ENCODE measurements at places on chromosomes 6 and 20. TPM values are rescaled to one million over a fixed set of nuclear protein-coding genes. Genes with fewer than 3 reads are reported as not detected.

POU5F1 gene
- total RNA-seq = 9.8 TPM

CFAP206 gene
- total RNA-seq = not detected

GPR6 gene
- not detected for total RNA-seq

OLIG3 gene
- not detected for total RNA-seq

GRCh38 chr6:137893181-137893580, 26.1 kb downstream of the TNFAIP3 start:
- no peak for DNase-seq

GRCh38 chr6:130307752-130308361, 58.0 kb upstream of the TMEM200A start:
- DNase-seq = no peak

DNA sequence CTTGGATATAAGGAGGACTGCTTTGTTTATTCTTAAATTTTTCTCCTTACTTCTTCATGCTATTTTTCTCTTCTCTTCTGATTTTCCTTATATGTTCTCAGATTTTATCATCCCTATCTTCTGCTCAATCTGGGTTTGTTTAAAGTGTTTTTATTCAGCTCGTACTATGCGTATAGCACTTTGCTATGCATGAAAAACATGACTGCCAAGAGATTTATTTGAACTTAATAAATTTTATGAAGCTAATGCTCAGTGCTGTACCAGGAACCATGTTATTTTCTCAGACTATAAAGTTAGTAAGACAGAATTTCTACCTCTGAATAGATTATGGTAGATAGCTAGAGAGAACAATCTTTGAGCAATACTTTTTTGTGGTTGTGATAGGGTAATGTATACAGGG, 305.9 kb downstream of the LAMA2 start:
- no peak for DNase-seq

GRCh38 chr6:37109714-37110499, 60.0 kb upstream of the PIM1 start:
- DNase-seq = no peak

DNA sequence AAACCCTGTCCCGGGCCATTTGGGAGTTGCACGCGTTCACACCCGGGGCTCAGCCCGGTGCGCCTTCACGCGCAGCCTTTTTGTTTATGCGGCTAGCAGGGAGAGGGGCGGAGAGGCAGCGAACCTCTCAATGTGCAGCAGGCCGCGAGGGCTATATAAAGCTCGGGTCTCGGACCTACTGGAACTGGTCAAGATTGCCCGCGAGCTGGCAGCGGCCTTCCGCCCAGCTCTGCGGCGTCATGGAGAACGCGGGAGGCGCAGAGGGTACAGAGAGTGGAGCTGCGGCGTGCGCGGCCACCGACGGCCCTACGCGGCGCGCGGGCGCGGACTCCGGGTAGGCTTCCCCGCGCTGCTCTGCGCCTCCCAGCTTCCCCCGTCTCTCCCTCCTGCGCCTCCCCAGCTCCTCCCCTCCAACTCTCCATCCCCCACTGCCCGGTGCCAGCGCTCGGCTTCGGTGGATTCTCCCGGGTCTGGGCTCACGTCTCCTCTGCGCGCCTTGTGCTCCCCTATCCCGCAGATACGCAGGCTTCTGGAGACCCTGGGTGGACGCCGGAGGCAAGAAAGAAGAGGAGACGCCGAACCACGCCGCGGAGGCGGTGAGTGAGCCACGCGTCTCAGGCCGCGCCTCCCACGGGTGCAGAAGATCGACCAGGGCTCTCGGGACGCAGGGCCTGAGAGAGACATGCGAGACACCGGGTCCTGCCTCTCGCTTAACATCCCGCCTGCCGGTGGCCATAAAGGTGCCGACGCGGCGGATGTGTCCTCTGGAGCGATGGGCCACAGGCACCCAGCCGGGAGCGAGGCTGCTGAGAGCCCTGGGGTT, at the start of gene RIPPLY2:
Gene RIPPLY2 (plus strand): TSS at position 183 of the 823 bp plus-strand sequence. CDS start 57 bp downstream, at position 240.
- DNase-seq = no peak

DNA sequence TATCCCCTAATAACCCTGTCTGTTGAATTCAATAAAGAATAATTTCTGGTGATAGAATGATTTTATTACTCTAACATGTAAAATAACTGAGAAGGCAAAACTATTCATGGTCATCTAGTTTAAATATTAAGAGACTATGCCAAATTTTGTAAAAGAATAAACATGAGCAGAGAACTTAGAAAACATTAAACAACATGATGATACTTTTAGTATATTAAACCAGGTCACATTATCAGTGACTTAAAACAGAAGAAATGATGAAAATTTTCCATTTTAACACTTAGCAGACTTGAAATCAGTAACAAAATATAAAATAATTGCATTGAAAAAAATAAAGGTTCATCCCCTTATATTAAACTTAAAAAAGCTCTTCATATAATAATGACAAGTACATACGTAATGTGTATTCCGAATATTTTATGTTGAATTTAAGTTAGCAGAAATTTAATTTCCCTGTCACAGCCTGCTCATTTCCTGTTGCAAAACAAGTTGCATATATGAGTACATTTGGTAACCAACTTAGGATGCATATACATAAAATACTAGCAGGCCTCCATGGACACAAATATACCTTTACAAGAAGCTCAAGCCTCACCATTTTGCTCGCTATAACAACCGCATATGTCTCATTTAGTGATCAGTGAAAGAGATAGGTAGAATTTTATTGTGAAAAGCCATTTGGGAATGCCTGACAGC, 40.6 kb downstream of the DTNBP1 start:
- no peak for DNase-seq

- DNase-seq = no peak
These were observed 19.7 kb upstream of the SPAG4 start for GRCh38 chr20:35595901-35596300.
